Breast epithelium (tissue), 4 donors: ENCODE measurements at places on chromosomes 16 and 17. TPM values are rescaled to one million over a fixed set of nuclear protein-coding genes. Genes with fewer than 3 reads are reported as not detected.

HEATR3 gene
- 18.4 TPM for total RNA-seq

PRSS36 gene
- 0.98 TPM for total RNA-seq

CPHXL2 gene
- total RNA-seq: not detected

GRCh38 chr16:76899767-76900166, 291.2 kb upstream of the MON1B start:
- H3K4me3 ChIP-seq: no peak overlapping the region
- H3K27ac ChIP-seq: no peak overlapping the region
- DNase-seq: no peak
- H3K27me3 ChIP-seq: no peaks in the 10 kb centered on the region
- no peaks in the 10 kb centered on the region for H3K4me1 ChIP-seq

GRCh38 chr17:20302246-20302917, 165.0 kb downstream of the LGALS9B start:
- no peaks in the 10 kb centered on the region for H3K4me1 ChIP-seq
- no peak for DNase-seq
- H3K36me3 ChIP-seq: no peaks in the 10 kb centered on the region
- no peak overlapping the region for H3K27ac ChIP-seq
- H3K4me3 ChIP-seq: no peak overlapping the region

GRCh38 chr17:75152922-75153779, 1.2 kb downstream of the JPT1 start:
- H3K36me3 ChIP-seq: no peaks in the 10 kb centered on the region
- no peak for DNase-seq
- H3K27ac ChIP-seq: no peak overlapping the region
- no peaks in the 10 kb centered on the region for H3K27me3 ChIP-seq
- peak overlapping the region; percentile 92 for H3K4me3 ChIP-seq

- H3K4me3 ChIP-seq: no peak overlapping the region
- H3K4me1 ChIP-seq: no peaks in the 10 kb centered on the region
- H3K36me3 ChIP-seq: no peaks in the 10 kb centered on the region
- no peak overlapping the region for H3K27ac ChIP-seq
- no peak for DNase-seq
These were observed 77.2 kb upstream of the MON1B start for GRCh38 chr16:77113835-77114234.
